CD4-positive, alpha-beta T cell treated with Interleukin-4 for 1 hour (primary cell): ENCODE measurements at places on chromosomes 11 and 22.
A peak's percentile ranks its signal among the peaks of the same experiment; 100 is the strongest.

DNA sequence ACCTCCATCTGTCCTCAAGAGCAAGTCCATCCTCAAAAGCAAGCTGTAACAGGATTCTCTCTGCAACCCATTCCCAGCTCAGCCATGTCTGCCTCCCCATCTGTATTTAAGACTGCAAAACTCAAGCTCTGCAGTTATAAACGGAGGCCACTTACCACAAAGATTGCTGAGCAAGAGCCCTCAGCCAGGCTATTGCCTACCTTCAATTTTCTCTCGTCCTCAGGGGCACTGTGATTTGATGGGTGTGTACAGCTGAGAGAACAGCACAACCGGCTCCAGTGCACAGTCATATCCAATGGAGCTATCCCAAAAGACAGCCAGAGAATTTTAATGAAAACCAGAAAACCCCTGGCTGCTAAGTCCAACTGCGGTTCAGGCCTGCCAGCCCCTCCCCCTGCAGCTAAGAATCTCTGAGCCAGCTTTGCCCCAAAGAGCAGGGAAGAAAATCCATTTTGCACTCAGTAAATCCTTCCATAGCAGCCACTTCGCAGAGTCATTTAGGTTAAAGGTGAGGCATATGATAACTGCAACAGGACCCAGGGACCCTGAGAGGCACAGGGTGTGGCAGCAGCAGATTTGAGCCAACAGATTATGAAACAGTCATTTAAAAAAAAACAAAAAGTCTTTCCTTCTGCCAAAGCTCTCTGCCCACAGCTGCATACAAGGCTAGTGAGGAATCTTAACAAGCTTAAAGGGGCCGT, 37.6 kb downstream of the RAB30 start:
- no peak for DNase-seq

- no peak for DNase-seq
Observed at GRCh38 chr11:36150986-36151385, 138.2 kb downstream of the COMMD9 start.

GRCh38 chr11:96090711-96091110, 166.8 kb upstream of the MTMR2 start:
- no peak for DNase-seq

- no peak for DNase-seq
Observed at GRCh38 chr11:102930451-102930850, 25.1 kb downstream of the MMP13 start.

- no peak for DNase-seq
Observed at GRCh38 chr11:123145220-123145619, 49.8 kb downstream of the CLMP start.

DNA sequence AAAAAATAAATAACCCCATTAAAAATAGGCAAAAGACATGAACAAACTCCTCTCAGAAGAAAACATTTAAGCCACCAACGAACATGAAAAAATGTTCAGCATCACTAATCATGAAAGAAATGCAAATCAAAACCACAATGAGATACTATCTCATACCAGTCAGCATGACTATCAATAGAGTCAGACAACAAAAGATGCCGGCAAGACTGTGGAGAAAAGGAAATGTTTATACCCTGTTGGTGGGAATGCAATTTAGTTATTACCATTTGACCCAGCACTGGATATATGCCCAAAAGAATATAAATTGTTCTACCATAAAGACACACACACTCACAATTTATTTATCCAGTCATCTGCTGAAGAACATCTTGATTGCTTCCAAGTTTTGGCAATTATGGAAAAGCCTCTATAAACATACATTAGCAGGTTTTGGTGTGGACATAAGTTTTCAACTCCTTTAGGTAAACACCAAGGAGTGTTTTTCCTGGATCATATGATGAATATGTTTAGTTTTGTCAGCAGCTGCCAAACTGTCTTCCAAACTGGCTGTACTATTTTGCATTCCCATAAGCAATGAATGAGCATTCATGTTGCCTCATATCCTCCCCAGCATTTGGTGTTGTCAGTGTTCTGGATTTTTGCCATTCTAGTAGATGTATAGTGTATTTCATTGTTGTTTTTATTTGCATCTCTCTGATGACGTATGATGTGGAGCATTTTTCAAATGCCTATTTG, 28.0 kb downstream of the OR8D1 start:
- no peak for DNase-seq

DNA sequence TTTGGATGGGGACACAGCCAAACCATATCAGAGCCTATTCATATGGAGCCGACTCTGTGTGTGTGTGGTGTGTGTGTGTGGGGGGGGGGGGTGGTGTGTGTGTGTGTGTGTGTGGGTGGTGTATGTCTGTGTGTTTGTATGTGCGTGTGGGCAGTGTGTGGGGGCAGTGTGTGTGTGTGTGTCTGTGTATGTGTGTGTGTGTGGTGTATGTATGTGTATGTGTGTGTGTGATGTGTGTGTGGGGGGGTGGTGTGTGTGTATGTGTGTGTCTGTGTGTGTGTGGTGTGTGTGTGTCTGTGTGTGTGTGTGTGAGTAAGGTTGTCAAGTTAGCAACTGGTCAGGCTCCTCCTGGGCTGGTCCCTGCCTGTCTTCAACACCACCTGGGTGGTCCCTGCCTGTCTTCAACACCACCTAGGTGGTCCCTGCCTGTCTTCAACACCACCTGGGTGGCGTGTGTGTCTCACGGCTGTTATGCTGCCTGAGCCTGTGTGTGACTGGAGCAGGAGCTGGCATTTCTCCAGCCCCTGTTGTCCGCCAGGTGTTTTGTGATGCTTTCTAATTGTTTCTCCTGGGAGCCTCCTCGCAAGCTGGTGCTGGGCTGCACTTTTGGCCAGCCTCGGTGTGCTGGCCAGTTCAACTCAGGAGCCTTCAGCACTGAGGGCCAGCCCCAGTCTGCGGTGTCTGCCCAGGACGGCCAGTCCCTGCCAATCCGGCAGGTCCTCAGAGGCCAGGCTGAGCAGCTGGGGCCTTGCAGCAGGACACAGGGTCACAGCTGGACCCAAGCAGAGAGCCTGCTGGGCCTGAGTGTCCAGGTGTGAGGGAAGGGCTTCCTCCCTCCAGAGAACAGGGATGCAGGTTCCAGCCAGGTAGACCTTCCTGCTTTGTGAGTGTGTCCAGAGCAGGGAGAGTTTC, 21.5 kb upstream of the PVALB start:
- no peak for DNase-seq

- peak; percentile 19 for DNase-seq
Observed at GRCh38 chr11:72039031-72039855, 40.5 kb downstream of the IL18BP start.

DNA sequence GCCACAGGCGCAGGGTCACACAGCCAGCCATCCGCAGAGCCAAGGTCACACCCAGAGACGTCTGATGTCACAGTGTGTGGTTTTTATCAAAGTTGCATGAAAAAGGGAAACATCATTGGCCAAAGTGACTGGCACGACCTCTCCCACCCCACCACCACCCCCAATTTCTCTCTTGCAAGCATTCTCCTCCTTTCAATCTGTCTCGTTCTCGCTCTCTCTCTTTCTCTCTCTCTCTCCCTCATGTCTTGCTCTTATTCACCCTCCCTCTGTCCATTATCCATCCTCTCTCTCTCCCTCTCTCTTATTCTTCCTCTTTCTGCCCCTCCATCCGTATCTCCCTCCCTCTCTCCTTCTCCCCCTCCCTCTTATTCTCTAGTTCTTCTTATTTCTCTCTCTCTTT, 40.6 kb downstream of the MN1 start:
- no peak for DNase-seq

- DNase-seq: no peak
Observed at GRCh38 chr11:14065141-14065540, 102.6 kb downstream of the SPON1 start.

DNA sequence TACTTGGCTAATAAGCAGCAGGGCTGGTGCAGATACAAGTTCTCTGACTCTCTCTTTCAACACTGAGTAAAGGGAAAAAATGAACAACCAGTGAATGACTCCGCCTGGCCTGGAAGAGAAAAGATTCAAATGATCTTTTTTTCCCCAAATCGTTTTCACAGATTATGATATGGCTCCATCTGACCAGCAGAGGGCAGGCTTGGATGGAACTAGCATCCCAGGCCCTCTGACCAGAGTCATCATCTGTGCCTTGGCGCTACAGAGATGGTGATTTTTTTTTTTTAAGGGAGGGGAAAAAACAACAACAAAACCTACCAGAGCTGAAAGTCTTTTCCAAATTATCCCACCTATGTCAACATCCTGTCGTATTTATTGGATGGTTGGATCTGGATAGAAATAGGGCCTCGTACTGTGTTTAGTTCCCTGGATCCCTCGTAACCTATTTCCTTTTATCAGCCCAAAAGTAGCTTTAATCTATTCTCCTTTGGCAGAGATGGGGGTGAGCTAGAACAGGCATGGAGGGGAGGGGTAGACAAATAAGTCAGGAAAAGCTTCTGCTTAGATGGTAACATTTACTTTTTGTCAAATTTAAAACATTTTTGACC, 69.7 kb downstream of the PRSS23 start:
- peak; percentile 29 for DNase-seq

DNA sequence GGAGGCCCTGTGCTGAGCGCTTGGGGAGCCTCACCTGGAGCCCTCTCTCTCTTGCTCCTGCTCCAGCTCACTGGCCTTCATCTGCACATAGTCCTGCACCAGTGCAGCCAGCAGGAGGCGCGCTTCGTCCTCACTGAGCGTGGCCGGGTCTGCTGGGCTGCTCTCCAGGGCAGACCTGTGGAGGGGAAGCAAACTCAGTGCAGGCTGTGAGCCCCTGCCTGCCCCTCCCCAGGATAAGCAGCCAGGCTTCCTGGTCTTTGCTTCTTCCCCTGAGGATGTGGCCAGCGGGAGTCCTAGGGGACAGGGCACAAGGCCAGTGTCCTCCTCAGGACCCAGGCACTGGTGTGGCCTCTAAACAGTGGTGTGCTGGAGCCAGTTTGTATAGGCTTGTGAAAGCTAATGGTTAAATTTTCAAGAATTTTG, 2.2 kb downstream of the CALCA start:
- DNase-seq: peak; percentile 25

GRCh38 chr11:21933095-21933494, 259.8 kb upstream of the ANO5 start:
- no peak for DNase-seq

DNA sequence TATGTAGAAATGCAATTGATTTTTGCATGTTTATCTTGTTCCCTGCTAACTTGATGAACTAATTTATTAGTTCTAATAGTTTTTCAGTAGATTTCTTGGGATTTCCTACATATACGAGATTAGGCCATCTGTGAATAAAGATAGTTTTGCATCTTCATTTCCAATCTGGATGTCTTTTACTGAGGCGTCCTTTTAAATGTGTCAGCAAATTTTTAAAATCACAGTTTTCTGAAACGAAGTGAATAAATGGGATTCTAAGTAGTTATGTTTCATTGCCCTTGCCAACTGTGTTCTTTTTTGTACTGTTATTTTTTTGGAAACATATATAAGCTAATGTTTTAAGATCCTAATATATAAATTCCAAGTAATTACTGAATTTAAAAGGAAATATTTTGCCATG, 50.0 kb downstream of the CYP2R1 start:
- DNase-seq: no peak

- DNase-seq: no peak
Observed at GRCh38 chr22:31750365-31751284, 693 bp upstream of the PRR14L start.

- DNase-seq: no peak
Observed at GRCh38 chr11:29627541-29627940, 389.3 kb downstream of the KCNA4 start.

DNA sequence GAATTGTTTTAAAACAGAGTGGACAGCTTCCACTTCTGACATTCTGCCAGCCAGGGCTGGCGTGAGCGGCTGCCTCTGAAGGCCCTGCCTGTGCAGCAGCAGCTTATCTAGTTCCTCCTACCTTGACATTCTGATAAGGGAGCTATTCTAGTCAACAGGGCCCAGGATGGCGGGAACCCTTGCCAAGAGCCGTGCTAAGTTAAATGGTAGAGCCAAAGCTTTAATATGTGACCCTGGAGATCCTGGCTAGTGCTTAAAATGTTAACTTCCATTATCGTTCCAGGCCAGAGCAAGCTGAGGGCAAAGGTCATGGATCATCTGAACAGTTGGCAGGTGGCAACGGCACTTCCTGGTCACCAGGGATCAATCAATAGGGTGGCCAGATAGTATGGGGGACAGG, 3.5 kb downstream of the KCNJ5 start:
- DNase-seq: no peak

DNA sequence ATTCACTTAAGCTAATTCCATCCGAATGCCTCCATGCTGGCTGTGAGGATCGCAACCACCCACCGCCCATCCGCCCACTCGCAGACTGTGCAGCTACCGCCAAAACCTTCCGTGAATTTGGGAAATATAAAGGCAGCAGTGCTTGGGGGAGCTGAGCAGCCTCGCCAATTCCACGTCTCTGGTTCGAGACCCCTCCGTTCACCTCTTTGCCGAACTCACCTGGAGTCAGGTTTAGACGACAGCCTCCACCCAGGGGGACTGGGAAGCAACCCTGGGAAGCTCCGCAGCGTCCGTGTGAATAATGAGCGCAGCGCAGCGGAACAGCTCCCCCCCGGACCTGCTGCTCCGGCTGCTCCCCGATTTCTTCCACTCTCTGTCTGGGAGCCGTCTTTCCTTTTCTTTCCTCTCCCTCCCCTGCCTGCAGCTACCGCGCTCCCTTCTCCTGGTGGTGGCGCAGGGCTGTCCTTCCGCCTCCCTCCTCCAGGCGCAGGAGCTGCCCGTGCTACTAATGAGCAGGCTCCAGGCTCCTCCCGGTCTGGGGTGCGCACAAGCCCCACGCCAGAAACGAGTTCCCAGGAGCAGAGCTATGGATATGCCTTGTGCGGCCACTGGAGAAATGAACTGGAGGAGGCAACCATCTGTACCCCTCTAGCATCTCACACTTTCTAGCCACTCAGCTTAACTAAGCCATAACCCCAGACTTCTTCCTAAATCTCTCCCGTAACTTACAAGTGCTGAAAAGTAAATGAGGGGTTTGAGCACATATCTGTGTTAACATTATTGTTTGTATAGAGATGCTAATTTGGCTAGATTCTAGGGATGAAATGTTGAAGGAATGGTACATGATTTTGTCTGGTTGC, 107.3 kb downstream of the XKR3 start:
- no peak for DNase-seq

DNA sequence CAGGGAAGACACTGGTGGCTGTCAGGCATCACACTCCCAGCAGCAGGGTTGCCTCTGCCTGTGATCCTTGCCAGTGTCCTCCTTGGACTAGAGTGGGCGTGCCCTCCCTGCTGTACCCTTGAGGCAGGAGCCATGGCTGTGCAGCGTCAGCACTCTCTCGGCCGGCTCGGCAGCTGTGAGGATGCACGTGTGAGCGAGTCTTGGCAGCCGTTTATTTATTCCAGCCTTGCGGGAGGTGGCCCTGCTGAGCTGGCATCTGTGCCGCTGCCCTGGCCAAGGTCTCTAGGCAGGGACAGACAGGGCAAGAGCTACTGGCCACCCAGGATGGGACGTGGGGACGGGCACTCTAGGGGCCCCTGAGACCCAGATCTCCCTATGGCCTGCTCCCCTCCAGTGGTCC, 33.9 kb downstream of the TSPAN4 start:
- DNase-seq: no peak

GRCh38 chr11:79536155-79536917, 95.5 kb upstream of the TENM4 start:
- DNase-seq: no peak

- peak; percentile 71 for DNase-seq
Observed at GRCh38 chr11:128520206-128520887, 67.0 kb downstream of the ETS1 start.
